ENCODE measurements at places on chromosomes 12 and 14.

- no peak for DNase-seq
Measured at GRCh38 chr14:78432046-78432445, 261.9 kb downstream of the NRXN3 start.

DNA sequence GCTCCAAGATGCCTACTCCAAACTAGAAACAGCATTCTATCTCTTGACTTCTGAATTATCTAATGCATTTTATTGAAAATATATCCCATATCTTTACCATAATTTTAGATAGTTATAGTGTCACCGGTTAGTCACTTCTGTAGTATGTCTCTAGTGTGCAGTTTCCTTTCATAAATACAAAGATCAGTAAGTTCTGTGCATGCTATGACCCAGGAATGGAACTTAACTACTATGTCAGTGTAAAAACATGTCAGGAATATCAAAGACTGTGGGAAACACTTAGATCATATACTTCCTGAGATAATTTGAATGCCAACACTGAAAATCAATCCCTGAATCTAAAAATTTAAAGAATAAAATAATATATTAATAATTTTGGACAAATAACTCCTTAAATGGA is 237.6 kb downstream of the ATXN7L3B start:
- DNase-seq: no peak

GRCh38 chr12:31249356-31249755 is 76.6 kb downstream of the SINHCAF start:
- DNase-seq: no peak

GRCh38 chr14:89123215-89123614 is 293.8 kb downstream of the FOXN3 start:
- DNase-seq: no peak

DNA sequence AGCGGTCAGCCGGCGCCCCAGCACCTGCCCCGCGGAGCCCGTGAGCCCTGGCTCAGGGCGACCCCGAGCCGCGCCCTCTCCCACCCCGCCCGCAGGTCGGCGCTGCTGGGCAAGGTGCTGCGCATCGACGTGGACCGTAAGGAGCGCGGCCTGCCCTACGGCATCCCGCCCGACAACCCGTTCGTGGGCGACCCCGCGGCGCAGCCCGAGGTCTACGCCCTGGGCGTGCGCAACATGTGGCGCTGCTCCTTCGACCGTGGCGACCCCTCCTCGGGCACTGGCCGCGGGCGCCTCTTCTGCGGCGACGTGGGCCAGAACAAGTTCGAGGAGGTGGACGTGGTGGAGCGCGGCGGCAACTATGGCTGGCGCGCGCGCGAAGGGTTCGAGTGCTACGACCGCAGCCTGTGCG is 14.4 kb downstream of the HHIPL1 start:
- no peak for DNase-seq

DNA sequence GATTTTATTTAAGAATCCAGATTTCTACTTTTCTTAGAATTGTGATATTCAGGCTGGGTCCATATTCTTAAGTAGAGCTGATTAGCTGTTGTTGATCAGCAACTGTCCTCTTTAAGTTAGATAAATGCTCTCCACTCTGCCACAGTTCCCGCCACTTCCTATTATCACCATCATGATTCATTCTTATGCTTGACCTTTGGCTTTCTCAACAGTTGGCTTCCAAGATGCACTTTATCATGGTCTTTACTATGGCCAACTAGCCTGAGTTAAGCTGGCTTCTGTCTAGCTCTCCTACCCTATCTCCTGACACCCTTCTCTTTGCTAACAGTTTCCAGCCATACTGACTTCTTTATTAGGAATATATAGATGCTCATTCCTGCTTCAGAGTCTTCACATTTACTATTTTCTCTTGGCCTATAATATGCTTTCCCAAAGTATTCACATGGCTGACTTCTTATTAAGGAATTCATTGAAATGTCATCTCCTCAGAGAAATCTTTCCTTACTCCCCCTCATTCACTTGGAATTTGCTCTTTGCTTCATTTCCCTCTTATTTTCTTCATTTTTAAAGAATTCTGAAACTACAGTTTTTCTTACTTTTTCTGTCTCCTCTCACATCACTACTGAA is 149.0 kb upstream of the IGF1 start:
- no peak for DNase-seq

- DNase-seq: no peak
Measured at GRCh38 chr12:50309950-50310349, 26.6 kb upstream of the LIMA1 start.

GRCh38 chr14:101061411-101062064 is 158.0 kb upstream of the RTL1 start:
- no peak for DNase-seq

GRCh38 chr14:93056840-93057585 is 58.7 kb downstream of the ITPK1 start:
- DNase-seq: no peak

- DNase-seq: no peak
Measured at GRCh38 chr14:37063467-37064240, 108.8 kb downstream of the SLC25A21 start.

GRCh38 chr12:109554761-109555160 is 18.5 kb downstream of the MMAB start:
- no peak for DNase-seq

Data from Panc1 (cell line).